Natural killer cell (primary cell): ENCODE measurements at places on chromosomes 12 and 14. TPM values are rescaled to one million over a fixed set of nuclear protein-coding genes. Genes with fewer than 3 reads are reported as not detected.

PLEKHG7 gene
- total RNA-seq: not detected

DNA sequence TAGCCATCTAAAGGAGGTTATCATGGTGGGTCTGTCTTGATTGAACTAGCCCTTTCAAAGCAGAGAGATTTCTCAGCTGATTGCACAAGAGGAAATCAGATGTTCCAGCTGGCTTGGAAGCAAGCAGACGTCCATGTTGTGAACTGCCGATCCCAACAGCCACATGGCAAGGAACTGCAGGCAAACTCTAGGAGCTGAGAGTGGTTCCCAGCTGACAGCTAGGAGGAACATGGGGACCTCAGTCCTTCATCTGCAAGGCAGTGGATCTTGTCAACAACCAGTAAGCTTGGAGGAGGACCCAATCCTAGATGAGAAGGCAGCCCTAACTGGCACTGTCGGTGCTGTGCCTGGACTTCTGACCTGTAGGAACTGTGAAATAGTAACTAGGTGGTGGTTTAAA, 7.7 kb downstream of the ACVR1B start:
- DNase-seq: no peak
- no peaks in the 10 kb centered on the region for H3K27me3 ChIP-seq
- H3K4me3 ChIP-seq: no peak overlapping the region
- no peak overlapping the region for H3K27ac ChIP-seq
- no peaks in the 10 kb centered on the region for H3K4me1 ChIP-seq

GRCh38 chr12:95796982-95797289, 6.4 kb upstream of the NTN4 start:
- peaks cover 13% of the 10 kb centered on the region for H3K27me3 ChIP-seq
- peaks cover 2% of the 10 kb centered on the region for H3K4me1 ChIP-seq
- DNase-seq: no peak
- no peak overlapping the region for H3K4me3 ChIP-seq
- no peaks in the 10 kb centered on the region for H3K36me3 ChIP-seq

GRCh38 chr12:100668945-100669536, 95.6 kb downstream of the GAS2L3 start:
- H3K4me1 ChIP-seq: no peaks in the 10 kb centered on the region
- no peak for DNase-seq
- no peak overlapping the region for H3K4me3 ChIP-seq
- H3K27ac ChIP-seq: no peak overlapping the region
- no peaks in the 10 kb centered on the region for H3K36me3 ChIP-seq

LBHD2 gene
- not detected for total RNA-seq

DNA sequence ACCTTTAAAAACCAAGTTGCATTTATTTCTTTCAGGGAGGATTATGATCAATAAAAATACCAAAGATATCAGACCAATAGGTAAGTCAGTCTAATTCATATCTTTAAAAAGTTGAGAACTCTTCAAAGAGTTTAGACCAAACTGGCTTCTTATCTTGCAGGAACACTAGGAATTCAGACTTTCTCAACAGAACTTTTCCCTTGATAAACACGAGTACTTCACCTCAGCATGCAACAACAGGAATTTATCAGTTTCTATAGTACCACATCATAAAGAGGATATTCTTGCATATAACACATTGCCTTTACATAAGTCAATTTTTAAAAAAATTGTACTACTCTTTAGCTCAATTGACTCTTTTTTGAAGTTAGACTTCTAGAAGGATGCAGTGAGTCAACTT, 68.2 kb downstream of the DNAI7 start:
- no peak overlapping the region for H3K4me3 ChIP-seq
- no peak for DNase-seq
- no peaks in the 10 kb centered on the region for H3K36me3 ChIP-seq
- H3K27ac ChIP-seq: no peak overlapping the region
- H3K27me3 ChIP-seq: no peaks in the 10 kb centered on the region

DNA sequence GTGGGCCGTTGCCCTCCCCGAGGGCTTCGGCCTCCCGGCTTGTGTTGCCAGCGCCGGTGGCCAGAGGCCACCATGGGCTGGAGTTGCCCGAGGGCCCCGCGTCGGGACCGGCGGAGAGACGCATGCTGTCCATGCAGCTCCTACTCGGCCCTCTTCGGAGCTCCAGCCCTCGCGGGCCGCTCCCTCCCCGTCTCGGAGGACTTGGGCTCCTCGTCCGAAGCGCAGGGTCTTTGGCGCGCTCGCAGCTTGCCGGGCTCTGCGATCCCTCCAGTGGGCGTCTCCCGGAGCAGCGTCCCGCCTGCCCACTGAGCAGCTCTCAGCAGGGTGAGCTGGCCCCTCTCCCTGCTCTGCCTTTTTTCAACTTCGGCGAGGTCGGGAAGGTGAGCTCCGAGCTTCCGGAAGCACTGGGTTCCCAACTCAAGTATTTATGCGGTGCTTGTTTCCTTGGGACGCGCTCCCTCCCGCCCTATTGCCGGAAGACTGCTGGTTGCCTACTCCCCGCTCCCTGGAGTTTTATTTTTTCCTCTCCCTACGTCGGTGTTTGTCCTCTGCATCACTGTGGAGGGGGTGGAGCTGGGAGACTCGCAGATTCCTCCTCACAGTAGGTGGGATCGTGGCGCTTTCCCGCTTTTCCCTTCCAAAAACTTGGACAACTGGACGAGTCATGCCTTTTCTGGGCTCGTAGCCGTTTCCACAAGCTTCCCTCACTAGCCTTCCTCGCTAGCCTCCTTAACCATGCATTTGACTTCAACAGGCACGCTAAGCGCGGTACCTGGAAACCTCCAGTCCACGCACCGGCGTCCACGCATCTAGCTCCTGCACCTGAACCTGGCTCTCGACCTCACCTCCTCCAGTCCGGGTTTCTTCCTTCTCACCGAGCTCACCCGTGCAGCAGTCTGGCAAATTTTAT, at the start of gene AVPR1A:
Gene AVPR1A (minus strand): TSS at position 489 of the 910 bp plus-strand sequence. CDS start 365 bp downstream, at position 124.
- no peaks in the 10 kb centered on the region for H3K36me3 ChIP-seq
- DNase-seq: no peak
- H3K27ac ChIP-seq: no peak within 1 kb of the TSS
- H3K4me1 ChIP-seq: peaks cover 11% of the 10 kb centered on the region

LRRC9 gene
- not detected for total RNA-seq

DNA sequence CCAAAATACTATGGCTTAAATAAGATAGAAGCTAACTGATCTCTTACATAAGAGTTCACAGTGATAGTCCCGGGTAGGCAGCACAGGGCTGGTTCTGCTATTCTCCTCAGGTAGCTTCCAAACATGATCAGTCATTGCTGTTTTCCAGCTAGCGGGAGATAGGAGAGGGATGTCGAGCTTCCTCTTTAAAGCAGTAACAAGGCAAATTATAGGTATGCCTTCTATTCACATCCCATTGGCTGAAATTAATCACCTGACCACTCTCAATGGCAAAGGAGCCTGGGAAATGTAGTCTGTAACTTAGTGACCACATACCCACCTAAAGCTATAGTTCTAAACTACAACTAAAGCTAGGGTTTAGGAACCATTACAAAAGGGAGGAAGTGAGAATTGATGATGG, 34.5 kb upstream of the VRK1 start:
- DNase-seq: no peak
- no peaks in the 10 kb centered on the region for H3K4me1 ChIP-seq
- no peak overlapping the region for H3K4me3 ChIP-seq
- no peaks in the 10 kb centered on the region for H3K36me3 ChIP-seq
- no peaks in the 10 kb centered on the region for H3K27me3 ChIP-seq
- H3K27ac ChIP-seq: no peak overlapping the region
